Kasumi-1 (cell line): ENCODE measurements at places on chromosomes 2 and 18.
A peak's percentile ranks its signal among the peaks of the same experiment; 100 is the strongest.

DNA sequence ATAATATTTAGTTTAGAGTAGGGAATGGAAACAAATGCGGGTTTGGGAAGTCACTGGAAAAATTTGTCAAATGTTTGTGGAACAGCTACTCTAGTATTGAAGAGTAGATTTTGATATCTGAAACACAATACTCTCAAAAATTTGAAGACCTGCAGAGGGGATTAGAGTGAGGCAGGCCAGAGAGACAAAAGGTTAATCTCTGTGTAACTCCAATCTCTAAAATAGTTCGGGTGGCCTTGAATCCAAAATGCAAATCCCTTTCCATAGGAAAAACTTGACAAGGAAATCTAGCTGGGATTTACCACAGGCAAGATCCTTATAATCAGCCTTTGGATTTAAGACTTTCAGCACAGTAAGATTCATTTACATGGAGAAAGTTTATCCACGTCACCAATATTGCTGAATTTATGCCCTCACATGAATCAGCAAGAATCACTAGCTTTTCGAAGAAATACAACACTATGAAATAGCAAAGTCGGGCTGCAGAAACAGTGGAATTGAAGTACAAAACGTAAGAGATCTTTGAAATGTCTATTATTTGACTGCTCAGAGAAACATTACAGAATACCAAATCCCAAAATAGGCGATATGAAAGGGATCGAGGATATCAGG lies 423.7 kb upstream of the ZNF804A start:
- no peak for DNase-seq

DNA sequence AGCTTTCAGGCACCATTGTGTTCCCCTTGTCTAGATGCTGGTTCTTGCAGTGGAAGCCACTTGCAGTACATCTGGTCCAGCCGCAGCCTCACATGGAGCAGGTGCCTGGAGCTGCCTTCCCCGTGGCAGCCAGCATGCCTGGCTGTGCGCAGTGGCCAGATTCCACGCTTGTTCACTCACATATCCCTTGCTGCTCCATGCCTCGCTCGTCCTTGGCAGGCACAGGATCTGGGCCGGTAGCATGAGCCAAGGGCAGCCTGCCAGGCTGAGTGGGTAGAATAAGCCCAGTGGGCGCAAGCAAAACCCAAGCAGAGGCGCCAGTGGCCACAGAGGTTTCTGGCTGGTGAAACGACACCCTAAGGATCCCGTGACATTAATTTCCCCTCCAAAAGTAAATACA lies 20.6 kb downstream of the TMX3 start:
- DNase-seq, result no peak

- no peak for DNase-seq
These were observed 53.8 kb upstream of the FOSL2 start for GRCh38 chr2:28338831-28339321.

GRCh38 chr18:23845988-23846630 lies 156.9 kb downstream of the LAMA3 start:
- no peak for DNase-seq

GRCh38 chr2:9663008-9663879 lies 32.4 kb upstream of the YWHAQ start:
- DNase-seq, result no peak

DNA sequence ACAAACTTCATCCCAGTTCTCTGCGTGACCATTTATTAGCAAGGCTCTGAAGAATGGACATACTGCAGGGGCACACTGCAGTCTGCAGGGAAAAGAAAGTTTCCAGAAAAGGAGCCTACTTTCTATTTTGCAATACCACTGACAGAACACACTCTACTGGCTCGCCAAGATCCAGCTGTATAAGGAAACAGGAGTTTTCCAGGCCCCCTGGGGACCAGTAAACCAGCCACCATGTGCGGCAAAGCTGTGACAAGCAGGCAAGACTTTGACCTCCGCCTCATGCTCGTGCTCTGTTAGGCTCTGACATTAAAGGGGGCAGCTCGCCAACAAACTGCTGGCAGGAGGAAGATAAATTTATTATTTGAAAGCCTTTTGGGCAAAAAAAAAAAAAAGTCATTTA lies 67.3 kb downstream of the CCBE1 start:
- no peak for DNase-seq

GRCh38 chr18:75216212-75216910 lies 5.8 kb downstream of the TSHZ1 start:
- no peak for DNase-seq

- DNase-seq, result no peak
These were observed 78.8 kb downstream of the CELF4 start for GRCh38 chr18:37486848-37487247.

- no peak for DNase-seq
These were observed 31.7 kb upstream of the EIF2AK3 start for GRCh38 chr2:88658881-88659537.

GRCh38 chr2:86039178-86039962 lies 66.3 kb downstream of the POLR1A start:
- DNase-seq, result no peak

DNA sequence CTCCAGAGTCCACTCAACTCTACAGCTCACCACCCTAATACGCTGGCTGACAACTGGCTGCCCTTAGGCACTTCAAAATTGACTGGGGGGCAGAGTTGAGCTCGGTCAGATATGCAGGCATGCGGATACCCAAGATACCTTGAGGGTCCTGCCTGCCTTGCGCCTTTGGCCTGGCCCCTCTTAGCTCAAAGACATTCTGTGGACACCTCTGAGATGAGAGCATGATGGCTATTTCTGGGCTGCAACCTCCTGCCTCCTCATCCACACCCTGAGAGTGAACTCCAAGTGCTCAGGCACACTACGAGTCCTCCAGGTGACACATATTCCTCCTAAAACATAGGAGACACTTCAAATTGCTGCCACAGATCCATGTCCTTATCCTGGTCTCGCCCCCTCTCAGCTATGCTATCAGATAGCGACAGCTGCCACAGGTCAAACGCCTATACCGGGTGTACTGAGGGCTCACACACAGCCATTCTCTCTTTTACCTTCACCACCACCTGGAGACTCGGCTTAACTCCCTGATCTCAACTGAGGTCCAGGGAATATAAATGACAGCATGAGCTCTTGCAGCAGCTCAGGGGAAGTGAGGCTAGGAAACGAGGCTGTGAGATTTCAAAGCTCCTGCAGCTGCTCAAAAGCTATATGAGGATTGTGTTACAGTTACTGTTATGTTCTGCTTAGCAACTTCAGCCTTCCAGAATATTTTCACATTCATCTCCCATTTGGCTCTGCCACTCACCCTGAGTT lies 60.5 kb upstream of the TEX51 start:
- DNase-seq, result no peak

GRCh38 chr2:152743002-152743401 lies 24.6 kb downstream of the ARL6IP6 start:
- DNase-seq, result peak; percentile 78

GRCh38 chr2:238509903-238510302 lies 83.2 kb downstream of the ASB1 start:
- DNase-seq, result no peak

GRCh38 chr2:239225871-239226561 lies 174.8 kb downstream of the HDAC4 start:
- DNase-seq, result no peak

DNA sequence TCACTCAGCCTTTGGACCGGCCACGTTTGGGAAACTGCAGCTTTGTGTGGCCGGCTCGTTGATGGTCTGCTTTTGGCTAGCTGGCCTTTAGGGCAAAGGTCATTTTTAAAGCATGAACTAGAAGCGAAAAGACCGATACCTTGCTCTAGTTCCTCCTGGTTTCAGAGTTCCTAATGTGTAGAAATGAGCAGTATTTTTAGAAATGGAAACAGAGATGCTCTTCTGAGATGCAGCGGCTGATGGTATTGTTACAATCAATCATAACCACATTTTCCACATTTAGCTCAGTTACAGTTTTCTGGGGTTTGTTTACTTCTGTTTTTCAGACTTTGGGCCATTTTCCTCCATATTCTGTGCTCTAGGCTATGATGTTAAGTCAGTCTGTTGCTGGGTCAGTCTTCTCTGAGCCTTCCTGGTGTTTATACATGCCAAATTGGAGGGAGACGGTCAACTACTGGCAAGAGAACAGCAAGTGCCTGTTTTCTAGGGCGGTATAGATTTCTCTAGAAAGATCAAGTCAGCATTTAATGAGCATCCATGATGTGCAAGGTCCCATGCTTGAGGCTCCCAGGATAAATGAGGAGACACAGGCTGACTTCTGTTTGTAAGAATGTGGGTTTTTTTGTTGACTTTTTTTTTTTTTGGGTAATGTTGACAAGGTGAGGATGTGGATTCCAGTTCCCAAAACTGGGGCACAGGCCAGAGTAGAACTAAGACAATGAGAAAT lies 28.0 kb downstream of the RNF144A start:
- no peak for DNase-seq

DNA sequence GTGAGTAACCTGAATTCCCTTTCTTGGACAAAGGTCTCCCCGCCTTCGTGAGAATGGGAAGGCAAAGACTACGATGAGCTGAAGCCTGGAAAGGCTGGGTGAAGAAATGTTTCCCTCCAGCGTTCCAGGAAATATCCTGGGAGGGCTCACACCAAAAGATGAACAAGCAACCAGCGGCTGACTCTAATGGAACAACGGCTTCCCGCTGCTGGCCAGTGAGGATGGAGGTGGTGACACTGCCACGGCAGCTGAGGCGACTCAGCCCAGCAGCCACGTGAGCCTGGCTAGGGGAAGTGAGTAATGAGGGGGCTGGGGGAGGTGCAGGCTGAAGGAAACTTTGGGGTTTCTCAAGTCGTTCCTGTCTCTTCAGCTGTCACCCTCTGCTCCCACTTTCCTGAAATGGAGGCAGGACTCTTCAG lies 105.0 kb upstream of the SMAD7 start:
- DNase-seq, result peak; percentile 84

GRCh38 chr2:128632501-128632800 lies 313.8 kb upstream of the HS6ST1 start:
- DNase-seq, result no peak

- DNase-seq, result no peak
These were observed 129.6 kb downstream of the CERS6 start for GRCh38 chr2:168585700-168586099.

- peak; percentile 75 for DNase-seq
These were observed 1.8 kb downstream of the REL start for GRCh38 chr2:60882971-60883753.

GRCh38 chr2:204197336-204198005 lies 260.9 kb downstream of the ICOS start:
- no peak for DNase-seq

DNA sequence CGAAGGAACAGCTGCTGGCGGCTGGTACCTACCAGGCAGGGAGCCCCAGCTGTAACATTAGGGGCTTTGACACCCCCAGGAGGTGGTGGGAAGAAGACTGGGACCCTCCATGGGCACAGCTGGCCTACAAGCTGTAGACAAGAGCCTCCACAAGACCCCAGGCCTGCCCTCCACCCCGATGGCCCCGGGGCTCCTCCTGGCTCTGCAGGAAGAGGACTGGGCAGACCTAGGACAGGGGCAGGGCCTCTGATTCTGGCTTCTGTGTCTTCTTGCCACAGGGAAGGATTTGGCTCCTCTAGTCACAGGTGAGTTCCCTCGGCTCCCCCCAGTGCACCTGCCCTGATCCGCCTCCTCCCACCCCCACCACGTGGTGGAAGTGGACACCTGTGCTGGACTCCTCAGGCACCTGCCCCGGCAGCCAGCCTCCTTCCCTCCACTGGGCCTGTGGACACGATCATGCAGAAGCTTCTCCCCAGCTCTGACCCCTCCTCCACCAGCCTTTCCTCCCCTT lies 53.4 kb upstream of the ODC1 start:
- no peak for DNase-seq

DNA sequence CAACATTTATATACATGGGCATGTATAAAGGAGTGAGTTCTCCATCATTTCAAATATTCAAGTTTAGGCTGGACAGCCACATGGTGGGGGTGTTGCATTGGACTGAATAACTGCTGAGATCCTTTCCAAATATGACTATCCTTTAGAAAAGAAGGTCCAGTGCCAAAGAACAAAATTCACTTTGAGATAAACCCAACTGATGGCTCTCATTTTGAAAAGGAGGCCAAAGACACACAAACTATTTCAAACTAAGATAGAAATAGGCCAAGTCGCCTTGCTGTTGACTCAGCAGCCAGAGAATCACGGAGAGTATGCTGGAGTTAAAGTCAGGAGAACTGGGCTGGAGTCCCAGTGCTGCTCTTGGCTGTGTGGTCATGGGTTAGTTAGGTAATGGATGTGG lies 204.5 kb upstream of the LRATD1 start:
- no peak for DNase-seq

DNA sequence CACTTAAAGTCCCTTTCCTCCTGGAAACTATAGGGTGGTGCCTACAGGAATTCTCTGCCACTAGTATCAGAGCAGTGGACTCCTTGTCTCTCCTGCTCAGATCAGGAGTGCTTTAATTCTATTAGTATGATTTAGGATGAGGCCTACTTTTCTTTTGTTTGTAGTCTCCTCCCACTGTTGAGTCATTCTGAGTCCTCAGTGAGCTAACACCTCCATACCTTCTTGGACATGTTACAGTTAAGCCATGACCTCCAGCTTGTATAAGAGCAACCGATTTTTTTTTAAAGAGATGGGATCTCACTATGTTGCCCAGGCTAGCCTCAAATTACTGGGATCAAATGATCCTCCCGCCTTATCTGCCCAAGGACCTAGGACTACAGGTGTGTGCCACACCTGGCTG lies 48.7 kb upstream of the OTOF start:
- DNase-seq, result no peak

GRCh38 chr2:8535821-8536685 lies 145.8 kb upstream of the ID2 start:
- peak; percentile 59 for DNase-seq

GRCh38 chr2:192195548-192196418 lies 1.1 kb upstream of the TMEFF2 start:
- DNase-seq, result peak; percentile 37

DNA sequence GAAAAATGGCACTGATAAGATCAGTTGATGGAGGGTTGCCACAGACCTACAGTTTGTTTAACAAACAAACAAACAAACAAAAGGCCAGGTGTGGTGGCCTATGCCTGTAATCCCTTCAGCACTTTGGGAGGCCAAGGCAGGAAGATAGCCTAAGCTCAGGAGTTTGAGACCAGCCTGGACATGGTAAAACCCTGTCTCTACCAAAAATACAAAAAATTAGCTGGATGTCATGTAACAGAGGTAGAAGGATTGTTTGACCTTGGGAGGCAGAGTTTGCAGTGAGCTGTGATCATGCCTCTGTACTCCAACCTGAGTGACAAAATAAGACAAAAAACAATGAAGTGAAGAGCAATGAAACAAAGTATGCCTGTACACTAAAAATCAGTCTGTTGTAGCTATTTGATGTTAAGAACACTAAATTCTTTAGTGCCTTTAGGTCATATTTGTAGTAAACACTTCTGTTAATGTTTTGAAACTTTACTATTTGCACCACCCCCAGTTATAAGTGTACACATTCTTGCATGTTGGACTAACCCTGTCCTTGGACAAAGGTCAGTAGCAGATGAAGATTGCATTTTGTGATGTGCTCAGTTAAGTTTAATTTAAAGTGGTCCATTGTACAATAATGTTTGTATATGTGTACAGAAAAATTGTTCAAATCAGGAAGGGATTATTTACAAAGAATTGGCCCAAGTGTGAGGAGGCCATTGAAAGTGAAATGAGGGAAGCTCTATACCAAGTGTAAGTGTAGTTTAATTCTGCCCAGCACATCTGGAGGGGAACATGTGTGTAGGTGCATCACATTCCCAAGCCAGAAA lies 73.9 kb downstream of the KYNU start:
- DNase-seq, result no peak

- no peak for DNase-seq
These were observed 73.1 kb upstream of the RMDN2 start for GRCh38 chr2:37851828-37852584.
